ENCODE measurements at places on chromosomes 2 and 18.

GRCh38 chr18:41666231-41666630 lies 288.8 kb upstream of the PIK3C3 start:
- ATAC-seq, result no peak

- no peak for ATAC-seq
Observed at GRCh38 chr2:78418021-78418420, 607.5 kb upstream of the REG3G start.

GRCh38 chr2:230234845-230235244 lies 9.3 kb downstream of the SP140 start:
- no peak for ATAC-seq

DNA sequence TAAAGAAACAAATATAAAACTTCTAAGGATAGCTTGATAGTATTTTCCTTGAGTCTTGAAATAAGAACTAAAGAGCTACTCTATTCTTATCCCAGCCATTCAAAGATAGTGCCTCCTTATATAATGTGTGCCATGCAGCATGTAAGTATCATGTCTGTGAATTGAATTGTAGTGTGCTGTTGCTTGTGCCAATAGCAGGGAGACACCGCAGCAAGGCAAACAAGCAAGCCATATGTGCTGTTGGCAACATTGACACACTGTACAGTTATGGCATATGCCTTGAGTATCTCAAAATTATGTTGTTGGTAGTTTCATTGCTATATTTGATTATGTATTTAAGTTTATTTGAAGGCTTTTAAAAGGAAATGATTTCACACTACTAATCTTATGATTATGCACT lies 58.2 kb downstream of the ERBB4 start:
- no peak for ATAC-seq

DNA sequence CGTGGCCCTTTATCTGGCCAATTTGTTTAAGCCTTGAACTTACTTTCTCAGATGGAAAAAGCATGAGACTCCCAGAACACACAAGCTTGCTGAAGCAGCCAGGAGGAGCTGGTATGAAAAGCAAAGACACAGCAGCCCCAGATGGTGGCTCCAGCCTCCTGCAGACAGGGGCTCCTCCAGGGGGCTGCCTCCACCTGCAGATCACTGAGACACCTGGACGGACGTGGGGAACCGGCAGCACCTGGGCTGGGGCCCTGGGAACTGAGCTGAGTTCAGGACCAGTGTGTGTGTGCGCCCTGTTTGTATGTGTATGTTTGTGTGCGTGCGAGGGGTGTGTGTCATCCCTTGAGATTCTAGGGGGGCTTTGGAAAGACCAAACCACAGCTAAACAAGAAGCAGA lies 8.6 kb downstream of the CYS1 start:
- ATAC-seq, result no peak

DNA sequence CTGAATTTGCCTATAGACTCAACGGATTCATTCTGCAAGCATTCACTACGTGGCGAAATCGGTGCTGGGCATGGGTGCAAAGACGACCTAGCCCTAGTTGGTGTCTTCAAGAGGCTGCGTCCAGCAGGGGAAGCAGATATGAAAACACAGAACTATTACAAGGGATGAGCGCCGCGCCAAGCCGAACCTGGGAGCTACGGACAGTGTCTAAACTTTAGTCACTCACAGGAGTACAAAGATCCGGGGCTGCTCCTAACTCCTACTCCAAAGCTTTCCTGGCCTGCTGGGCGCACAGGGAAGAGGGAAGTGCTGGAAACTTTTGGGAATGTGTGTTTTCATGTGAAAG lies 732 bp upstream of the ANXA4 start:
- ATAC-seq, result peak; percentile 23

DNA sequence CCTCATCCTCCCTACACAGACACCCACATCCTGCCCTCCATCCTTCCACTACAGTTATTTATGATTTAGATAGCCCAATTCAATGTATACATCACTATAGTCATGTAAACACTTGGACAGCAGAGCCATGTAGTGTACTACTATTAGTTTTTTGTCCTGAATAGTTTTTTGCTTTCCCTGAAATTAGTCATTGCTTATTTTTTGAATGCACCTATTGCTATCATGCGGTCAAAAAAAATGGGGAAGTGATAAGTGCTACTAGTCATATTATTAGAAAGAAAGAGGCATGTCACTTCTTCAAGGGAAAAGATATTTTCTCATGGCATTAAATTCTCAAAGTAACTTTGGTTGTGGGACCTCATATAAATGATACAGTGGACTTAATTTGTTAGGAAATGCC lies 6.8 kb upstream of the GREB1 start:
- ATAC-seq, result no peak

DNA sequence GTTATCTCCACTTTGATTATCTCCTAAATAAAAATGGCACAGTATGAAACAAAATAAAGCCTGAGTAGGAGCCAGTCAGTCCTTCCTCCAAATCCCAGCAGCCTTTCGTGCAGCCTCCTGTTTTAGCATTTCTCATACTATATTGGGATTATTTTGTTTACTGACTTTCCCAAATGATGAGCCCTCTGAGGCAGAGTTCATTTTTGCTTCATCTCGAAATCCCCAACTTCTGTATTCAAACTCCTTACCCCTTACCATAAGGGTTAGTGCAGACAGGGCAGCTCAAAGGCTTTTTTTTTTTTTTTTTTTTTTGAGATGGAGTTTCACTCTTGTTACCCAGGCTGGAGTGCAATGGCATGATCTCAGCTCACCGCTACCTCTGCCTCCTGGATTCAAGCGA lies 113.3 kb upstream of the FOSL2 start:
- no peak for ATAC-seq

DNA sequence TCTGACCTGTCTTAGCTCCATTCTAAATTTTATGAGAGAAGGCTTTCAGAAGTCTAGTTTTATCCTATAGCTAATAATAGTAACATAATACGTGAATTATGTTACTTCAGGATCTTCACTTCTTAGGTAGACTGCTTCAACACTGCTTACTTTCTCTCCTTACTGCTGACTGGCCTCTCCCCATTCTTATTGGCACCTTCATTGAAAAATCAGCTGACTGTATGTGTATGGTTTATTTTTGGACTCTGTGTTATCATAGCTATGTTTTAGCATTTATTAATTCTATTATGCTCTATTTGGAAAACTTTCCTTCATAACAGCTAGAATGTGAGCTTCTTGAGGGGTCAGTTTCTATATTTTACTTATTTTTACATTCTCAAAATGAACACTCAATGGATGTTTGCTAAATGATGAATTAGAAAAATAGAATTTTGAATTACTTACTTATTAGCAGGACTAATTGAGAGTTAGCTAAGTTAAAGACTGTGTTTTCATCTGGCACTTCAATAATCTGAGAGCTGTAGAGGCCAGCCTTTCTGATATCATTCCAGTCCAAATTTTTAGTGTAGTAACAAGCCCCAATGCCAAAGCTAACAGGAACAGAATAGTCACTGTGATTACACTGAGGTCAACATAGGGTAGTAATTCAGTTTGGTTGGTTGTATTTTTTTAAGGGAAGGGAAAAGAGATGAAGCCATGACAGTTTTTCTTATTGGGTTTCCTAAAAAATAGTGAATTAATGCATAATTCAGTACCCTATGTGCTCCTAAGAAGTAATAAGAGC lies 92.3 kb downstream of the TTC27 start:
- no peak for ATAC-seq

DNA sequence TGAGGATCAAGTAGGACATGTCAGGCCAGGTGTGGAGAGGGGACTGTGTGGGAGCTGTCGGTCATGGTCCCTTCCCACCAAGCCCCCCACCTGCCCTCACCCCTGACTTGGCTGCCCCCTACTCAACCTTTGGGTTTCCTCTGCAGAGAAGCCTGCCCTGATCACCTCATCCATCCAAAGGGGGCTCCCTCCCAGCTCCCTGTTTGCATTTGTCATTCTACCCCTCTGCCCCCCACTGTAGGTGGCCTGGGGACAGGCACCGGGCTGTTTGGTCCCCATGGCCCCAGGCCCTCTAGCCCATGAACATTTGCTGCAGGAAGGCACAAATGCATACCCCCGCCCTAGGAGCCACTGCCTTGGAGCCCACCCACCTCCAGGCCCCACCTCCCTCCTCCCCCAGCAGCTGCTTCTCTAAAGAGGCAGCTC lies 115.0 kb downstream of the SMAD7 start:
- ATAC-seq, result no peak

DNA sequence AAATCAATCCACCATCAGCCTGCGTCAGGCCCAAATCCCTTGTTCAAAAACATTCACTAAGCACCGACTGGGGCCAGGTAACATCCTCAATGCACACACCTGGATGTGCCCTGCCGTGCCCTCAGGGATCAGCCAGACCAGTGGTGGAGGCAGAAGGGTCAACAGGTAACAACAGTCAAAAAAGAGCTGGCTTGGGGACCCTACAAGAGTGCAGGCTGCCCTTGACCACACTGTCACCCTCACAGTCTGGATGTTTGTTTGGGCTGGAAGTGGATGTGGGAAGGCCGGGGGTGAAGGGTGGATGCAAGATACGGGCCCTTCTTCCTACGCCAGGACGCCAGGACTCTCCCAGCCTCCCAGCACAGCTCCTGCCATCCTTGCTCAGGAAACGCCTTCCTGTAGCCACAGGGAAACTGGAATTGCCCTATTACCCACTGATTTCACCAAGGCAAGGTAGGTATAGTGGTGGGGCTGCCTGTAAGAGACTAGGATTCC lies 2.7 kb downstream of the BIN1 start:
- no peak for ATAC-seq

DNA sequence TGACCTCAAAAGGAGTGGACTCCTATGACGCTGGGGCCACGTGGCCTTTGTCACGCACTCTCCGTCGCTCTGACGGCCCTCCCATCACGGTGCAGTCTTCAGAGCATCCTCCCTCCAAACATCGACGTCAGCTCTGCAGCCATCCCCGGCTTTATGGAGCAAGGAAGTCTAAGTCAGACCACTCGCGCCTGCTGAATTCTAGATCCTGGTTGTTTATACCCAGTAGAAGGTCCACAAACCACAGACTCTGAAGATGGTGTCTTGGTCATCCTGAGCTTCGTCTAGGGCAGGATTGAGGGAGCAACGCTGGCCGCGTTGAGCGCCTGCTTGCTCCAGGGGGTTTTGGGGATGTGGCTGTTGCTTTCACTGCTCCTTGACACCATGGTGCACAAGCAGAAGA lies 228.0 kb upstream of the SALL3 start:
- no peak for ATAC-seq

DNA sequence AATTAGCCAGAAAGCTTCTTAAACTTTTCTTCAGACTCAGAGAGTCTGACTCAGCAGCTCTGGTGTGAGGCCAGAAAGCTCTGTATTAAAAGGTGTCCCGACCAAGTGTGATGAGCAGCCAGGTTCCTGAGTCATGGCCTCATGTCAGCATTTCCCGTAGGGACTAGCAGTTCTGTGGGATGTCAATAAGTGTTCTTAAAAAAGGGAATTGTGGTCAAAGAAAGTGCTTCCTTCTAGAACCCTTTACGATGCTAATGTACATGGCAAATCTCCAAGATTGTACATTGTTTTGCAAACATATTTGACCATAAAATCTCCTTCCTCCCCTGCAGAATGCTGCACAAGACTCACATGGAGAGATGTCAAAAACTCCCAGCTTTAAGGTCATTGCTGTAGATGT lies 80.1 kb downstream of the PLA2R1 start:
- peak; percentile 81 for ATAC-seq

DNA sequence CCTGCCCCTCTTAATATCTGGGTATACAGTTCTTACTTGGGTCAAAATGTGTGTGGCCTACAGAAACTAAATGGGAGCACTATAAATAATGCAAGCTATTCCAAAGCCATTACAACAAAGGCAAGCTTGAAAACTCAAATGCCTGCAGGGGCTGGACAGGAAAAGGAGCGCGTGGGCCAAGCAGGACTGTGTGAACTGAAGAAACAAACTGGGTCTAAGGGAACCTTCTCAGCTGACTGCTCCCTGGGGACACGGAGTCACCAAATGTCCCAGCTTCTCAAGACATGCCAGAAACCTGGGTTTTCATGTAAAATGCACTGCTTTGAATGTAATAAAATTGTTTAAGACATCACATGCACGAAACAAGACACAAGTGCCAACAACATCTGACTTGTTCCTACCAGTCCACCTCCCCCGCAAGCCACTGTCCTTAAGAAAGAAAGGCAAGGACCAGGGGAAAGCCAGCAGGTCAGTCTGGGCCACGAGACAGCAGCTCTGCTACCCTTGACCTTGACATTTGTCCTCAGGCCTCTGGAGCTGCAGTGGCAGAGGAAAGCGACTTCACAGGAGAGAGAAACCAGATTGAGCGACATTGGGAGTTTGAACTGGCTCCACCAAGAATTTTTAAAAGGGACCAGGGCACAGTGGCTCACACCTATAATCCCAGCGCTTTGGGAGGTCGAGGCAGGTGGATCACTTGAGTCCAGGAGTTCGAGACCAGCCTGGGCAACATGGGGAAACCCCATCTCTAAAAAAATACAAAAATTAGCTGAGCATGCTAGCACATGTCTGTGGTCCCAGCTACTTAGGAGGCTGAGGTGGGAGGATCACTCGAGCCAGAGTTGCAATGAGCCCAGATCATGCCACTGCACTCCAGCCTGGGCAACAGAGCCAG lies 89.7 kb upstream of the SH3BP4 start:
- ATAC-seq, result no peak

- no peak for ATAC-seq
Observed at GRCh38 chr18:43917520-43917919, 640.2 kb upstream of the SYT4 start.

DNA sequence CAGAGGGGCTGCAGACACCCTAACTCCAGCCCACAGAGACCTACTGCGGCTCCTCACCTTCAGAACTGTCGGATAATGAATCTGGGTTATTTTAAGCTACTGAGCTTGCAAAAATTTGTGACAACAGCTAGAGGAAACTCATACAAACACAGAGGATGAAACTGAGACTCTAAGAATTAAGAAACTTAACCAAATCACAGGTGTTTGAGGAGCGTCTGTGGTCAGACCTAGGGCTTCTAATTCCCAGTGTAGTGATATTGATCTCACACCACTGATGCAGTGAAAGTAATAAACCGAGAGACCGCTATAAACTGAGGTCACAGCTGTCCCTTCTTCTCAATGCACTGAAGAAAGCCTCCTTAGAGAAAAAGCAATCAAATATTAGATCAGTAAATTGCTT lies 110.1 kb downstream of the RGPD3 start:
- ATAC-seq, result no peak

GRCh38 chr2:223010641-223011040 lies 41.3 kb upstream of the KCNE4 start:
- no peak for ATAC-seq

DNA sequence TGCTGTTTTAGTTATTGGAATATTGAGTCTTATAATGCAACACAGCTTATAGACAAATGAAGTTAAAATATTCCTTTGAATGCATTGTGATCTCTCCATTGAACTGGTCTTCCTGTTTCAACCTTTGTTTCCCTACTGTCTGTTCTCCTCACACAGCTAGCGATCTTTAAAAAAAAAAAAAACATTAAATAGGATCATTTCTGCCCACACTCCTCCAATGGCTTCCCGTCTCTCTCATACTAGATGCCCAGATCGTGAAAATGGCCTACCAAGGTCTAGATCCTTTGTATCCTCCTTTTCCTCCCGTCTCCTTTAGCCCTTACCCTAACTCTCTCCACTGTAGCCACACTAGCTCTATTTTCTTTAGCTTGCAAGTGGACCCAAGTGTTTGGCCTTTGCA lies 2.4 kb downstream of the FAM171B start:
- no peak for ATAC-seq
